ENCODE measurements at places on chromosomes 11 and 22. TPM values are rescaled to one million over a fixed set of nuclear protein-coding genes. Genes with fewer than 3 reads are reported as not detected.

Gene SHISAL1
- total RNA-seq: 0.17 TPM

Gene BACE1
- 14.0 TPM for total RNA-seq

Gene STK33
- 0.67 TPM for total RNA-seq

Gene NAGA
- total RNA-seq: 33.9 TPM

Gene KCNQ1
- total RNA-seq: 1.3 TPM

Gene IL10RA
- total RNA-seq: 11.6 TPM

- no peak for DNase-seq
Observed at GRCh38 chr11:94272738-94273313, 31.6 kb upstream of the IZUMO1R start.

DNA sequence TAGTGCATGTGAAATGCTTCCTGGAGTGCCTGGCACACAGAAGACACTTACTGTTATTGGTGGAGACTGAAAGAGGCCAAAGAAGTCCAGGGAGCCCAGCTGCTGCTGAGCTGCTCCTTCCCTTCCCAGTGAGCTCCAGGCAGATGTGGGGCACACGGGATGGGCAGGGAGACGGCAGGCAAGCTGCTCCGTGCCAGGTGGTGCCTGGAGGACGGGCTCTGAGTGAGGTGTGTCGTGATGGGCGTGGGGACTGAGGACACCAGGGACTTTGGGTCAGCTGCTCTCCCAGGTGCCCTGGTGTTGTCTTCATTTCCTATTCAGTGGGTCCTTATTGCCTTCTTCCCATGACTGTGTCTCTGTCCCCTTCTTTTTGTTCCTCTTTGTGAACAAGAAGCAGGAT lies 19.5 kb downstream of the TAB1 start:
- DNase-seq: no peak

GRCh38 chr11:115710980-115711379 lies 206.8 kb upstream of the CADM1 start:
- no peak for DNase-seq

DNA sequence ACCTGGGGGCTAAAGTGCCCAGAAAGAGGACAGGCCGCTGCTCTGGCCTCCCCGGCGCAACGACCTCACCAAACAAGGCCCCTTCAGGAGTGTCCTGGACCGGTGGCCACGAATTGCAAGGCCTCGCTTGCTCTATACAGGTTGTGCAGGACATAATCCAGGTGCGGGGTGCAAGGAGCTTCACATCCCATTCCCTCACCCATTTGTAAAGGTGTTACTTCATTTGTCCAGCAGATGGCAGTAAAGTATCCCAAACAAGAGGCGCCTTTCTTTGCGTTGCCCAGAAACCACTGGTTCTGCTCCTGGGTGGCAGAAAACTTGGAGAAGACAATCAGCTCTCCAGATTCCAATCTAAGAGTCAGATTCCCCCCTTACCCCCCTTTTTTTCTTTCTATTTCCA lies 35.9 kb upstream of the PRDM11 start:
- DNase-seq: no peak

GRCh38 chr11:20782775-20783174 lies 113.4 kb downstream of the NELL1 start:
- DNase-seq: no peak

- no peak for DNase-seq
Observed at GRCh38 chr11:27319072-27319471, 43.9 kb downstream of the CCDC34 start.

DNA sequence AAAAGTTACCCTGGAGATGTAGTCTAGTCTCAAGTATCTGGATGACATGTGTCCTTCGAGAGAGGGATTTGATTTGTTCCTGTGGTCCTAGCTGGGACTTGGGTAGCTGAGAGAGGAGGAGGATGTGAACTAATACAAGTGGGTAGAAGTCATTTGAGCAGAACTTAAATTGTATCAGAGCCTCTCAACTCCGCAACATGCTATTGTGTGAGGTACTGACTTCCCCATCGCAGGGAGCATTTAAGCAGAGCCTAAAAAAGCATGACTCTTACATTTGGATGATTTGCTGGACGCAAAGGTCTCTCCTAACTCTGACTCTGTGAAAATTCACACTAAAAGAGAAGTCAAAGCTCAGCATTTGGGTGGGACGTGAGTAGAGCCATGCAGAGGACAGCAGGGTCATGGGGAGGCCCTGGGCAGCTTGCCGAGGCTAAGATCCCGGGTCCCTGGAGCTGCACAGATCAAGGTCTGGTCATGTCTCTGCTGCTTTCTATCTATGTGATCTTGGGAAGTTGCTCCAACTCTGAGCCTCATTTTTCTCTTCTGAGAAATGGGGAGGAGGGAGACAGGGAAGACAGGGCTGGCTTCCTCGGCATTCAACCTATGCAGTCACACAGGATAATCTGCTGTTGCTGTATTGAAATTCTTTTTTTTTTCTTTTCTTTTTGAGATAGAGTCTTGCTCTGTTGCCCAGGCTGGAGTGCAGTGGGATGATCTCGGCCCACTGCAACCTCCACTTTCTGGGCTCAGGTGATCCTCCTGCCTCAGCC lies 44.9 kb downstream of the CD82 start:
- no peak for DNase-seq

- DNase-seq: no peak
Observed at GRCh38 chr11:104891135-104891534, 7.1 kb downstream of the CASP12 start.

GRCh38 chr11:44403587-44404273 lies 93.8 kb upstream of the ALX4 start:
- DNase-seq: no peak

All from liver (tissue), 10 donors.